ENCODE measurements at places on chromosomes 12 and 14.

GRCh38 chr14:71702786-71703185, 229.4 kb upstream of the RGS6 start:
- no peak for DNase-seq

- DNase-seq, result no peak
Measured at GRCh38 chr12:46342562-46343033, 30.0 kb downstream of the SLC38A2 start.

DNA sequence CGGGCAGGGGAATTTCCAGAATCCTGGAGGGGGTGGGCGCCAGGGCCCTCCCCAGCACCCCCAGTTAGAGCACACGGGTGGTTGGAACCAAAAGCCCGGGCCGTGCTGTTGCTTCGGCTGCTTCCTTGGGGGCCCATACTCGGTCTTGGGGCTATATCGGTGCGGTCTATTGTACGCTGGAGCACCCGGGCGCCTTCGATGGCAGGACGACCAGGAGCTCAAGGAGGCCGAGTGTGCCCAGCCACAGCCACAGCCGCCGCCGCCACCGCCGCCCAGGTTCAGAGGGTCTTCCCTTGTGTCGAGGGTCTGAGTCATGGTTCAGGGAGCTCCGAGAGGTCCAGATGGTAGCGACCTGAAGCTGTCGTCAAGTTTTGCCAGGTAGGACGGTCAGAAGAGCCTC, 548 bp downstream of the CCER1 start:
- no peak for DNase-seq

GRCh38 chr14:91947475-91948184, at the start of gene FBLN5:
FBLN5 (minus strand) TSS chr14:91947694; CDS start chr14:91947229, 465 bp downstream.
- peak; percentile 68 for DNase-seq

GRCh38 chr12:1384910-1385309, 209.5 kb downstream of the FBXL14 start:
- DNase-seq, result no peak

- DNase-seq, result no peak
Measured at GRCh38 chr14:59389936-59390335, 75.2 kb downstream of the GPR135 start.

GRCh38 chr12:46744283-46744682, 81.5 kb downstream of the SLC38A4 start:
- DNase-seq, result peak; percentile 4

- DNase-seq, result peak; percentile 61
Measured at GRCh38 chr14:66944872-66945271, 244.4 kb upstream of the GARIN2 start.

DNA sequence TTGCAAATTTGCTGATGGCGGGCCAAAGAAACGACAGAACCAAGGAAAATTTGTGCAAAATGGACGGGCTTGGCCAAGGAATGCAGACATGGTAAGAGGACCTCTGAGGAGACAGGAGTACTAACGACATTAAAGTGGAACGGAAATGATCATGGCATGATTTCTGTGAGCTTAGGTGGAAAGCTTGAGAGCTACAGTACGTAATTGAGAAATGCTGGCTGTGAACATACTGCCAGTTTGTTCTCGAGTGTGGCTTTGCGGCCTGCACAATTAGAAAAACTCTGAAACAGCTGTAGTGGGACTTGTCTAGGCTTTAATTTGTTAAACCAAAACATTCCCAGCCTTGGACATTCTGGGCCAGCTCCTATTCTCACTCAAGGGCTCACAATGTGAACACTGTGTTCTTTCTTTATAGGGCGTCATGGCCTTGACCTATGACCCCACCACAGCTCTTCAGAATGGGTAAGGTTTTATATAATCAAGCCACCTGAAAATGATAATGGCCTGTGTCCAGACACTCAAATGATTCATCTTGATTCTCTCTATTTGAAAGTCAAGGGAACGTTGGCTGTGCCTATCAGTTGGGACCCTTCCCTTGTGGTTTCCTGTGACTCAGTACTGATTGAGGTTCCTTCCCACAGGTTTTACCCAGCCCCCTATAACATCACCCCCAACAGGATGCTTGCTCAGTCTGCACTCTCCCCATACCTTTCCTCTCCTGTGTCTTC, 48.5 kb downstream of the BAZ2A start:
- peak; percentile 36 for DNase-seq

- no peak for DNase-seq
Measured at GRCh38 chr14:25431211-25432076, 381.5 kb upstream of the STXBP6 start.

DNA sequence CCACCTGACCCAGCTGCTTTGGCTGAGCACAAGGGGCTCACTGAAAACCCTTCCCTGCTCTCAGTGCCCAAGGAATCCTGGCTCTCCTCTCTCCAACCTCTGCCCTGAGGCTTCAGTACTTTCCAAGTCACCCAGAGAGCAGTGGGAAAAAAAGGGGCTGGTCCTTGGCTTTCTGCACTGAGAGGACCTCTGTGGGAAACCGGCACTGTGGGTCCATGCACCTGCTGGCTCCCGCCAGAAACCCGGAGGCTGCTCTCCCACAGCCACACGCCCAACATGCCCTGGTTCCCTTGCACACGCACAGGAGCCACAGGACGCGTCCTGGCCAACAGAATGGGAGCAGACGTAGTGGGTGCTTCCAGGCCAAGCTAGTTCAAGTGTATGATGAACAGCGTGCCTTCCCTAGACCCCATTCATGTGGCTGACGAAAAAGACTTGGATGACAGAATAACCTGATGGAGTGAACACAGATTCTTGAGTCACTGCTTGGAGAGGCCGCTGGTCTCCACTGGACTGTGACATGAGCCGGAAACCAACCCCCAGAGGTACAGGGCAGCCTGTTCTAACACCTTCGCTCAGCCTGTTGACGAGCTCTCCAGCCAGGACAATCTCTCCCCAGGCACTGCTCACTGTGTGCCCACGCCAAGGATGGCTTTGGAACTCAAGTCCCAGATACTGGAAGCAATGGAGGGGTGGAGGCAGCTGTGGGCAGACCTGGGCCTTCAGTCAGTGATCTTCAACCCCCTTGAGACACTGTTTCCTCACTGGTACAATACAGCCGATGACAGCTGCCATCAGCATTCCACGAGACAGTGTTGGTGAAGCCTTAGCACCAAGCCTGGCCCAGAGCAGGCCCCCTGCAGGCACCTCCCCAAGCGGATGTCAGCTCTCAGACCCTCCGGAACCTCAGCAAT, 87.7 kb downstream of the ITPK1 start:
- DNase-seq, result peak; percentile 75

- DNase-seq, result peak; percentile 53
Measured at GRCh38 chr14:50230701-50231474, 490 bp downstream of the SOS2 start.

GRCh38 chr12:110501399-110501751, 536 bp downstream of the VPS29 start:
- peak; percentile 63 for DNase-seq

GRCh38 chr12:81089412-81089811, 11.5 kb downstream of the ACSS3 start:
- no peak for DNase-seq

DNA sequence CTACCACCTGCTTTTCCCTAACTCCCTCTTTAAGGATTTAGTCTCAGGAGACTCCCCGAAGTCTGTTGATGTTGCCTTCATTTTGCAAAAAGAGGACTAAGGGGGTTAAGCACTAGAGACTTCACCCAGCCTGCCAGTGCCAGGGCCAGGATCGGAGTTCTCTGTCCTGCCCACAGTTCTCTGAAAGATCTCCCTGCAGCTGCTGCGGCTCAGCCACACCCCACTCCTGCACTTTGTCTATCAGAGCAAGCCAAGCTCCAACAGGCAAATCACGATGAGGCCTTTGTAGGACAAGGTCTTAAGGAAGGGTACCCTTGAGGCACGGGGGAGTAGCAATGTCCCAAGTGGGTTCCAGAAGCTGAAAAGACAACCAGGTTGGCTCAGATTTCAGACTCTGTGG, 148.8 kb upstream of the EGLN3 start:
- peak; percentile 80 for DNase-seq

DNA sequence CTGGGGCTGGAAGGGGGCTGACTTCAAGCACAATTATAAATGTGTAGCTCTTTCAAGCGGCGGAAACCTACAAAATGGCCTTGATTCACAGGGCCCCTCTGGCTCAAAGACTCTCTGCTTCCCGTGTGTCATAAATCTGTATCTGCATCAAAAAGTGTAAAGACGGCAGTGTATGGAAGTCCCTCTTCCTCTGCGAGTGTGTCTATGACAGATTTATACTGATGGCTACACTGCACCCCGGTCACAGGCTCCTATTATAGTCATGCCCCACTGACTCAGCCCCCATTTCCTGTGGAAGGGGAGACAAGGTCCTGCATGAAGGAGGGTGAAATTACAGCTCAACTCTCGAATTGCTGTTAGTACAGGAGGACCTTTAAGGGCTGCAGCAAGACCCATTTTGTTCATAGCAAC, 68.6 kb downstream of the HMGA2 start:
- DNase-seq, result peak; percentile 76

- DNase-seq, result no peak
Measured at GRCh38 chr12:82671673-82672195, 15.0 kb upstream of the TMTC2 start.

GRCh38 chr14:105418269-105419194, 1.1 kb upstream of the MTA1 start:
- peak; percentile 39 for DNase-seq

GRCh38 chr12:112677050-112677765, 114.3 kb upstream of the RPH3A start:
- DNase-seq, result no peak

GRCh38 chr14:34104489-34105397, 153.9 kb upstream of the EGLN3 start:
- no peak for DNase-seq

- DNase-seq, result no peak
Measured at GRCh38 chr12:78457938-78458337, 406.6 kb upstream of the SYT1 start.

GRCh38 chr12:82651489-82651888, 35.2 kb upstream of the TMTC2 start:
- DNase-seq, result no peak

GRCh38 chr14:32595497-32595896, 266.4 kb downstream of the AKAP6 start:
- DNase-seq, result no peak

- no peak for DNase-seq
Measured at GRCh38 chr12:3364661-3365462, 126.1 kb upstream of the PRMT8 start.

DNA sequence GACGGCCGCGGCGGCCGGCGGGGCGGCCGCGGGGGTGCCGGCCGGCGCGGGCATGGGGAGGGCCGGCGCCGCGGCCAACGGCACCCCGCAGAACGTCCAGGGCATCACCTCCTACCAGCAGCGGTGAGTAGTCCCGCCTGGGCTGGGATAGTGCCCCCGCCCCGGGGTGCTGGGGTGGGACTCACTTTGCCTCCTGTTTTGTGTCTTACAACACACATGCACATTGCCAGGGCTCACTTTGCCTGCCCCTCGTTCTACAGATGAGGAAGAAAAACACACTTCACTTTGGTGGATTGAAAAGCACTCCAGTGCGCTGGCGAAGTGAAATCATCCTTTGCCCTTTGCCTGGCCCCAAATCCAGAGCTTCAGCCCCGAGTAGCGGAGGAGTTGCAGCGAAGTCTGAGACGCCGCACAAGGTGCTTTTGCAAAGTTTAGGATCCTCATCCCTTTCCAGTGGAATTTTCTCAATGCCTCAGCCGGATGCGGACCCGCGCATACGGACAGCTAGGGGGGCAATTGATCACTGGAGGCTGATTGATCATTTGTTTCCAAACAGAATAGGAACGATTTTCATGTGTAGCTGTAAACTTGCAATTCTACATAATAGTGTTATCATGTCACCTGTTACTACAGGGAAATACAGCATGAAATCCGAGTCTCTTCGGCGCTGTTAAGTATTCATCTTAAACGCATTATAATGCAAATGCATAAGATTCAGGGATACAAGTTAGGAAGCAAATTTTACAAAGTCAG, 3.6 kb upstream of the NPAS3 start:
- no peak for DNase-seq

DNA sequence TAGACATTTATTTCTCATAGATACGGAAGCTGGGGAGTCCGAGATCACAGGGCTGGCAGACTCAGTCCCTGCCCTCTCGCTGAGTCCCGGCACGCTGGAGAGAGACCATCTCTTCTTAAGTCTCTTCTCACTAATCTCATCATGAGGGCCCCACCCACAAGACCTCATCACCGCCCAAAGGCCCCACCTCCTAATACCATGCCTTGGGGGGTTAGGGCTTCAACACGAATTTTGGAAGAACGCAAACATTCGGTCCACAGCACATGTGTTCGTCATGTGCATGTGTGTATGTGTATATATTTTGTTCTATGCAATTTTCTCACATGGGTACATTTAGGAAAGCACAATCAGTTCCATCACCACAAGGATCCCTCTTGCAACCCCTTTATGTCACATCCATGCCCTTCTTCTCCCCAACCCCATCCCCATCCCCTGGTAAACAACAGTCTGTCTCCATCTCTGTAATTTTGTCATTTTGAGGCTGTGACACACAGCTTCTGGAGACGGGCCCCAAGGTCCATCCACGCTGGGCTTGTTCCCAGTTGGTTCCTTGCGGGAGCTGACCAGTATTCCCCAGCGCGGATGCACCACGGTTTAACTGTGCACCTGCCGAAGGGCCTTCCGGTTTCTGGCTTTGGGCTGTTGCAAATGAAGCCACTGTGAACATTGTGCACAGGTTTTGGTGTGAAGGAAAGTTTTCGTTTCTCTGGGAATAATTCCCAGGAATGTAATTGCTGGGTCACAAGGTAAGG, 317.5 kb upstream of the DIO3 start:
- no peak for DNase-seq

- DNase-seq, result no peak
Measured at GRCh38 chr14:21652209-21652808, 1.3 kb upstream of the OR4E2 start.

- DNase-seq, result peak; percentile 48
Measured at GRCh38 chr14:72715215-72715849, 178.6 kb downstream of the DPF3 start.

GRCh38 chr12:104846056-104846767, 111.9 kb downstream of the SLC41A2 start:
- no peak for DNase-seq

- DNase-seq, result peak; percentile 11
Measured at GRCh38 chr14:29242755-29243754, 476.5 kb downstream of the FOXG1 start.

DNA sequence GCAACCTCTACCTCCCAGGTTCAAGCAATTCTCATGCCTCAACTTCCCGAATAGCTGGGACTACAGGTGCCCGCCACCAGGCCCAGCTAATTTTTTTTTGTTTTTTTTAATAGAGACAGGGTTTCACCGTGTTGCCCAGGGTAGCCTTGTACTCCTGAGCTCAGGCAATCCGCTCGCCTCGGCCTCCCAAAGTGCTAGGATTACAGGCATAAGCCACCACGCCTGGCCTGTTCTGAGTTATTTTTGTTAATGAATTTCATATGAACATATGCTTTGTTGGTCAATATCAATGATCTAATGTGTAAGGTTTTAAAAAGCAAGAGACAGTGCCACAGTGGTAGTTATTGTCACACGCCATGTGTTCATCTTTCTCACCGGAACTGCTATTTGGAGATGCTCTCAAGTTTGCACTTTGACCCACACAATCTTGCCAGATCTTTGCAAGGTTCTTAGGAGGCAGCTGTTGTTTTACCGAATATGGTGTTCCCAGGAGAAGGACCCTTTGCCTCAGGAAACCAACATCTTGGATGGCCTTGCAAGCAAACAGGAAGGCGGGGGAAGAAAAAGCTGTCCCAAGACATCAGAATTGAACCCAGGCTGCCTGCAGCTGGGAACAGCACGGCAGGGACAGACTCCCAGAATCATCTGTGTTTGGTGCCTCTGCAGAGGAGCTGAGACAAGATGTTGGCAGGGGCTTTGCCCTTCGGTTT, 30.0 kb downstream of the GALNT16 start:
- no peak for DNase-seq

GRCh38 chr14:70886421-70887206, 20.6 kb upstream of the PCNX1 start:
- DNase-seq, result no peak

- DNase-seq, result no peak
Measured at GRCh38 chr12:40646911-40647310, 45.3 kb upstream of the CNTN1 start.
